ENCODE measurements at places on chromosomes 7 and 10.

GRCh38 chr7:128055637-128056036 lies 24.4 kb upstream of the LRRC4 start:
- no peak for DNase-seq

DNA sequence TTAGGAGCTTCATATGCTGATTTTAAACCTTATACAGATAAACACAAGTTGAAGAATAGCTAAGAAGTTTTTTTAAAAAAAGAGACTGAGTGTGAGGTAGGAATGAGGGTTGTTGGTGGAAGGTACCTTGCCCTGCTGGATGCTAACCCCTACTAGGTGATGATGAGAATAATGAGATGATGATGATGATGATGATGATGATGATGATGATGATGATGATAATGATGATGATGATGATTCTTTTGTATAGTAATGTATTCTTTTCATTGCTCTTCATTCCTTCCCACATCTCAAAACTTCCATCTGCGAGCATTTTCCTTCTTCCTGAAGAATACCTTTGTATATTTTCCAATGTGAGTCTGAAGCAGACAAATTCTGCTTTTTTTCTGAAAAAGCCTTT lies 14.1 kb upstream of the TMEM273 start:
- no peak for DNase-seq

DNA sequence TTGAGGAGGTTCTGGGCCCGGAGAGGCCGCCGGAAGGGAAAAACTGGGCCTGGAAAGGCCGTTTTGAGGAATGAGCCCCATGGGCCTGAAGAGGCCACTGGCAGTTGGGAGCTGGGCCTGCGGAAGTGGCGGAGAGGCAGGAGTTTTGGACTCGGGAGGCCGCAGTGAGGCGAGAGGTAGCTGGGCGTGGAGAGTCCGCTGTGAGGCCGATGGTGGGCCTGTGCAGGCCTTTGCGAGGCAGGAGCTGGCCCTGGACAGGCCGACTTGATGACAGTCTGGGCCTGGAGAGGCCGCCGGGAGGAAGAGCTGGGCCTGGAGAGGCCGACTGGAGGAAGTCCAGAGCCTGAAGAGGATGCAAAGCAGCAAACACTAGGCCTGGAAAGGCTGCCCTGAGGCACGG lies 259.0 kb upstream of the NUPR2 start:
- DNase-seq, result no peak

- DNase-seq, result no peak
Measured at GRCh38 chr10:52483587-52483986, 169.5 kb downstream of the DKK1 start.

DNA sequence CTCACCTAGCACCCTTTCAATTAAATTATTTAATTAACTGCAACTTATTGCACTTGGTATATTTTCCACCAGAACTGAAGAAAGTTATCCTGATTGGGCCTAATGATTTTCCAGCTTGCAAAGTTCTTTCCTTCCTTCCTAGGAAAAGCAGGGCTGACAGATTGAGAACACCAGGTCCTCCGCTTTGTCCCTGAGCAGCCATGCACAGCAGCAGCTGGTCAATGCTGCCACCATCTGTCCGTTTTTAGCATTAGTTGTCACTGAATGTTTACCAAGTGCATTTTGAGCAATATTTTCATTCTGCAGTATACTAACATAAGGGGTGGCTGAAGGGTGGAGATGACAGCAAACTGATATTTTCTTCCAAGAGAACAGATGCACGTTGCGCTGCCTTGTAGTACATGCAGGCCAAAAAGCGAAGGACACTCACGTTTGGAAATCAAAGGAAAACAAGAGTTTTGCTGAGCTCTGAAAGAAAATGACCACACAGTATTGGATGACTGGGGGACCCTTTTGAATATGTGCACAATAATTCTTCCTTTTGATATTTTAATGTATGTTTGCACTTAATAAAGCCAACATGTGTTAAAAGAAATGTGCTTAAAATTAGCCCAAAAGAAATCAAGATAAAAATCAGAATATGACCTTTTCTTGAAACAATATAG lies 248.8 kb upstream of the PTN start:
- peak; percentile 51 for DNase-seq

DNA sequence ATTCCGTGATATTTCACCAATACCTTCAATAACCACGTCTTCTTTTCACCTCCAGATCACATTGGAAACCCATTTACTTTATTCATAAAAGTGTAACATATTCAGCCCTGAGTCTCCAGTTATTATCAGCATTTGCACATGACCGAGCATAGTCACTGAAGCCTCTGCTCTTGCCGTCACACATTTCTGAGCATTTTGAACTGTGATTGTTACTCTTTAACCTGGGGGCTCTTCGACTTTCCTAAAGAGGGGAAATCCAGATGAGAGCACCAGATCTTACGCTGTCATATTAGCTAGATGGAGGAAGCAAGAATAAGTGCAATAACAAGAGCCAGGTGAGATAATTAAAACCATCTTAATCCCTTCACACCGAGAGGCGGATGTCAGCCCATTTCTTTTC lies 260.0 kb upstream of the NRP1 start:
- DNase-seq, result no peak

- peak; percentile 28 for DNase-seq
Measured at GRCh38 chr10:80186364-80187012, 18.8 kb downstream of the ANXA11 start.

GRCh38 chr7:44074349-44074695 lies 8.0 kb downstream of the POLM start:
- DNase-seq, result no peak

DNA sequence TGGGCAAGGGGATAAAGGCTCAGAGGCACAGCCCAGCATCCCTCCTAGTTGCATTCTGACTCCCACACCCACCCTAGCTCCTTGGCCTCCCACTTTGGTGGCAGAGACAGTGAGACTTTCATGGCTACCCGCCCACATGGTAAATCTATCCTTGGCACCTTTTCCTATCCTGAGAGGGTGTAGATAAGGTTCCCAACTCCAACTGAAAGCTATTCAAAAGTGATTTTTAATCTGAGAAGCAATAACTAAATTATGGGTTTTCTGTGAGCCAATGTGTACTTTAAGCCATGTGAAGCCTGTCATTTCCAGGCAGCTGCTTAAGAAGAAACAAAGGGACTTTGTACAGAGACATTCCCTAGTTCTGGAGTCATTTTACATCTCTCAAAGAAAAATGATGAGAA lies 9.1 kb downstream of the LAMB1 start:
- DNase-seq, result no peak

DNA sequence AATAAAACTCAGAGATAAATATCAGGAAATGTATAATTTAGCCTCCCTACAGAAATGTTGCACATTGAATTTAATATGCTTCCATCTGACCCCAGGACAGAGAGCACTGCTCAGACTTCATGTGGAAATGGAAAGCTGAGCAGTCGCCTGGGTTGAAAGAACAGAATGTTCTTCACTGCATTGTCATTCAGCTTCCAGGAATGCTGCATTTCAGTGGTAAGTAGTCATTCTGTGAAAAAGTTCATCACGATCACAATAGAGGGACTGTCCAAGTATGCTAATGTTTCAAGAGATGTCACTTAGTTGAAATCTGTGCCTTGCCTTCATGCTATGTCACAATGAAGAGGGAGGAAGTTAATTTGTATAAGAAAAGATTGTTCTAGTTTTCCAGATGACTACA lies 147.3 kb downstream of the NRCAM start:
- peak; percentile 24 for DNase-seq

GRCh38 chr7:77714195-77714594 lies 17.9 kb downstream of the RSBN1L start:
- DNase-seq, result no peak

- no peak for DNase-seq
Measured at GRCh38 chr7:47801423-47801822, 146.8 kb downstream of the PKD1L1 start.

All from activated CD4-positive, alpha-beta T cell treated with anti-CD3 and anti-CD28 coated beads, Interleukin-2, Interleukin-6, amounts not matched to agents 100 ng/mL and 50 ng/mL, durations not matched to agents 16 hours and 8 hours (primary cell).